ENCODE measurements at places on chromosomes 3 and 15. TPM values are rescaled to one million over a fixed set of nuclear protein-coding genes. Genes with fewer than 3 reads are reported as not detected.

Gene THAP10
- 3.4 TPM for total RNA-seq

Gene ARRDC4
- 3.8 TPM for total RNA-seq

Gene ASB14
- not detected for total RNA-seq

Gene CHRM5
- total RNA-seq = not detected

Gene GPR62
- 0.19 TPM for total RNA-seq

Gene TGM4
- not detected for total RNA-seq

Gene PLSCR5
- not detected for total RNA-seq

Gene C3orf22
- total RNA-seq = not detected
